ENCODE measurements at places on chromosomes 16 and 17.

GRCh38 chr17:17605083-17605728, 13.7 kb upstream of the PEMT start:
- no peak for DNase-seq

GRCh38 chr17:28811651-28812090, 30.9 kb downstream of the FAM222B start:
- DNase-seq = no peak

DNA sequence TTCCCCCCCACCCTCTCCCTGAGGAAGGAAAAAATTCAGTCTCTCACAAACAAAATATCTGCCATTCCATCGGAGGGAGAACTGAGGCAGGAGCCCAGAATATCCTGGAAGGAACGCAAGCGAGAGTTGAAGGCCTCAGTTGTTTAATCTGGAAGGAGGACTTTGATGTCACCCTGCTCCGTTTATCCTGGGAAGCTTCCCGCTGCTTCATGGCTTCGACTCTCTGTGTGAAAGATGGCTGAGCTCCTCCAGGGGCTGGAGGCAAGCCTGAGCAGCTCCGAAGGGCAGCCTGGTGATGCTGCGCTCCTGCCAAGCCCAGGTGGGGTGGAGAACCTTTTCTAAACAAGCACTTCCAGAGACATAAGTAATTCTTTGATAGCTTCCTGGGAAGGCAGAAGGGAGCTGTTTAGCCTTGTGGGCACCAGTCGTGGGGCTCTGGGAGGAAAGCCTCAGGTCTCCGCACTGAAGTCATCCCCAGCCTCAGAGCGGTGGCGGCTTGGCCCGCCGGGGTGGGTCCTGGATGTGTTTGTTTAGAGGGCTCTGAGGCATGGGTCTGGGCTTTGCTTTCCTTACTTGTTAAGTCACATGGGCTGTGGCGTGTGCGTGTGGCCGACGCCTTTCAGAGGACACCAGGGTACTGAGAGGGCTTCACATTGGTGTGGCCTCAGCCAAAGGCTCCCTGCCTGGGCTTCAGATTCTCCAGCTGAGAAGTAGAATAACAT, 7.9 kb downstream of the NKD1 start:
- DNase-seq = no peak

DNA sequence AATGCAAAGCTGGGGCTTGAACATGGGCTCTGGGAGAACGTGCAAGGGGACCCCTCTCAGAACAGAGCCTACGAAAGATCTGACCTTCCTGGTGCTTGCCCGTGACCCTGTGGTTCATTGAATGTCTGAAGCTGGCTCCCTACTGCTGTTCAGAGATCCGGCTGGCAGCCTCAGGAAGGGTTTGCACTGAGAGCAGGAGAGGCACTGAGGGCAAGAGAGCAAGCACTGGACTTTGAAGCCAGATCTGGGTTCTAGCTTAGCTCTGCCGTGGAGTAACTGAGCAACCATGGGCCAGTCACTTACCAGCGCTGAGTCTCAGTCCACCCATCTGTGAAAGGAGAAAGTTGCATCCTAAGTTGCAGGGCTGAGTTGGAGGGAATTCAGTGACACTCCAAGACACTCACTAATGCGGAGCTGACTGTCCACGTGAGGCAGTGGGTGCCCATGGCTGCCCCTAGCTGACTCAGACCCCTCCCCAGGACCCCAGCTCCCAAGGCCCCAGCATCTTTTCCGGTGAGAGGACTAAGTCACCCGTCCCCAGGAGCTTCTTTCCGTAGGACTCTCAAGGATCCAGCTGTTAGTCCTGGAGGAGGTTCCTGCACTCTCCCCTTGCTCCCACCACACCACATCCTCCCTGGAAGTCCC, 41.3 kb downstream of the BEAN1 start:
- DNase-seq = no peak

- no peak for DNase-seq
Observed at GRCh38 chr16:51766739-51767138, 615.7 kb upstream of the SALL1 start.

GRCh38 chr16:85995541-85996423, 96.8 kb downstream of the IRF8 start:
- DNase-seq = no peak

GRCh38 chr16:57815987-57816745, 13.9 kb upstream of the KIFC3 start:
- peak; percentile 51 for DNase-seq

- DNase-seq = no peak
Observed at GRCh38 chr17:17050346-17051345, 8.4 kb downstream of the MPRIP start.

GRCh38 chr17:71378036-71378435, 742.8 kb upstream of the SOX9 start:
- no peak for DNase-seq

- DNase-seq = no peak
Observed at GRCh38 chr16:88779406-88780141, 5.4 kb downstream of the PIEZO1 start.

DNA sequence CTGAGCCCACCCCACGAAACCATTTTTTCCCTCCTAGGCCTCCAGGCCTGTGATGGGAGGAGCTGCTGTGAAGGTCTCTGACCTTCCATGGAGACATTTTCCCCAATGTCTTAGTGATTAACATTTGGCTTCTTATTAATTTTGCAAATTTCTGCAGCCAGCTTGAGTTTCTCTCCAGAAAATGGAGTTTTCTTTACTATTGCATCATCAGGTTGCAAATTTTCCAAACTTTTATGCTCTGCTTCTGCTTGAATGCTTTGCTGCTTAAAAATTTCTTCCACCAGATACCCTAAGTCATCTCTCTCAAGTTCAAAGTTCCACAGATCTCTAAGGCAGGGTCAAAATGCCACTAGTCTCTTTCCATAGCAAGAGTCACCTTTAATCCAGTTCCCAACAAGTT, 12.9 kb upstream of the MYH4 start:
- DNase-seq = no peak

GRCh38 chr17:40364121-40364861, at the start of gene GJD3:
Gene GJD3 (minus strand): TSS chr17:40364737. CDS start chr17:40363815, 922 bp downstream.
- no peak for DNase-seq

- DNase-seq = no peak
Observed at GRCh38 chr17:51765282-51766135, 393.0 kb downstream of the CA10 start.

DNA sequence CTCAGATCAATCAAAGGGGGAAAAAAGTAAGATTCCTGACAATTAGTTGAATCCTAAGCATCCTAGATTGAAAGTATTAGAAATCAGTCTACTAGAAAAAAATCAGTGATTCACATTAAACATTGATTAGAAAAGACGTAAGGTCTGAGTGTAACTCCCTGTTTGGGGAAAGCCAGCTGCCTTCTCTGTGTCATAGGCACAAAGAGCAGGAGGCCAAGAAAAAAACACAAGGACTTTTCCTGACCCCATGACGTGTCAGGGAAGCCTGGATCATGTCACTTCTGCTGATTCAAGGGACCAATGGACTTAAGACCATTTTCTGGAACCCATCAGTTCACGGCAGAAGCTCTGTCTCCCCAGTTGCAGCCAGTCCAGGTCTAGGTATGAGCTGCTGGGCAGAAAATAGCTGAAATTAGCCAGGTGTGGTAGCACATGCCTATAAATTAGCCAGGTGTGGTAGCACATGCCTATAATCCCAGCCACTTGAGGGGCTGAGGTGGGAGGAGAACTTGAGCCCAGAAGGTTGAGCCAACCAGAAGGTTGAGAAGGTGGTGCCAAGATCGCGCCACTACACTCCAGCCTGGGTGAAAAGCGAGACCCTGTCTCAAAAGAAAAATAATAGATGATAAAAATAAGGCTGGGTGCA, 35.9 kb downstream of the RANBP10 start:
- DNase-seq = no peak

- no peak for DNase-seq
Observed at GRCh38 chr17:42132941-42133340, 10.3 kb downstream of the HSPB9 start.

DNA sequence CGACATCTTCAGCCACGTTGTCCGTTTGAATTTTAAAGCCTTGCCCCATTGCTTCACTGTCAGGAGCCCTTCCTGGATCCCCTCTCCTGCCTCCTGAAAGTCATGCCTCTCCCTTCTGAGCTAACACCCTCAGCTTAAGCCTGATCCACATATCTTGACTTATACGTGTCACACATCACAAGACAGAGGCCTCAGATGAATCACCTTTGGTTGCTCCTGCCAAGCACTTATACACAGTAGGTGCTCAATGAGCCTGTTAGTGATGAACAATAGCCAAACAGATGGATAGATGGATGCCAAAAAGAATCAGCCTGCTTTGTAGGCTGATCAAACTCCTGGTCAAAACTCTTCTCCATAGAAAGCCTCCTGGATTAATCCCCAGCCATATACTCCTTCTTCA, 31.8 kb downstream of the PITPNM3 start:
- no peak for DNase-seq

DNA sequence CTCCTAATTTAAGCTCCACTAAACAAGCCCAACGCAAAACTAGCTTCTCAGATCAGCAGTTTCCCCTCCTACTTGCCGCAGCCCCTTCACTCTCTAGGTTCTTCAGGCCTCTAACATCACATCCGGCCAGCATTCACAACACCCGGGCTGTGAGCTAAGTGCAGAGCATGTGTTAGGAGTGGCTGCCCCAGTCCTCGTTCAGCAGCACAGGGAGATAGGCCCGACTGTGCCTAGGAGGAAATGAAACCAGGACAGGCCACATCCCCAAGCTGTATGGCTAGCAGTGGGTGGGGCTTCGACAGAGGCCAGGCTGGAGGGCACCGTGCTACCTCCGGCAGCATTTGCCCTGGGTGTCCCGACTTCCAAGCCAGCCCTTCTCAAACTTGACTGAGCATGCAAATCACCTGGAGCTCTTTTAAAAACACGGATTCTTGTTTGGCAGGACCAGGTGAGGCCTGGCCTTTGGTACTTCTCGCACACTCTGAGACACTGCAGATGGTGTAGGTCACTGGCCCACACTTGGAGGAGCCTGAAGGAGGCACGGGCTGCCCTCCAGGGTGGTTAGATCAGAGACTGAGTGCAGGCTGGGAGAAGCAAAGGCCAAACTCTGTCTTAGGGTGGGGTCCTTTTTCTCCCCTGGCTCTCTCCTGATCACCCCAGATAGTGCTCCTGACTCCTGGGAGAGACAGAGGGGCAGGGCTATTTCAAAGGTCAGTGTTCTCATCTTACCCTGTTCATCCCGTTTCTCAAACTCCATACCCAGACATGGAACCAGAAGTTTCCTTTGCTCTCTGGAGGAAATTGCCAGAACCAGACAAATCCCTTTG, 202.0 kb downstream of the C16orf78 start:
- DNase-seq = no peak

GRCh38 chr16:3874794-3875692, 5.5 kb downstream of the CREBBP start:
- DNase-seq = no peak

DNA sequence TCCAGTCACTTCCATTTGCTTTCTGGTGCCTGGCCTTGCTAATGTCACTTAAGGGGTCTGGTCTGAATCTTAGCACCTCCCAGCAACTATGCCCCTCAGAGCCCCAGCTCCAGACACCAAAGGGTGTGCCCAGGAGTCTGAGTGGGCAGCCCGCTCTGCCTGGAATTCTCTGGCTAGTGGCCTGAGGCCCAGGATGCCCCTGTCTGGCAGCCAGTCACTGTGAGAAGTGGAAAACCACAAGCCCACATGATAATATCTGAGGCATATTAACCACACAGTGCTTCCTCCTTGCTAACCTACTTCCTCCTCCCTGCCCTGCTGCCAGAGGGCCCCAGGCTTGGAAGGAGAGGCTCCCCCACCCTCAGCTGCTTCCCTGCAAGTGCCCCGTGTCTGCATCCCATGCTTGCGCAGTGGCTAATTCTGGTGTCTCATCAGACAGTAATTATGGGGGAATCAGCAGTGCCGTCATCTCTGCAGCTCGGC, 14.0 kb downstream of the SRCIN1 start:
- DNase-seq = no peak

DNA sequence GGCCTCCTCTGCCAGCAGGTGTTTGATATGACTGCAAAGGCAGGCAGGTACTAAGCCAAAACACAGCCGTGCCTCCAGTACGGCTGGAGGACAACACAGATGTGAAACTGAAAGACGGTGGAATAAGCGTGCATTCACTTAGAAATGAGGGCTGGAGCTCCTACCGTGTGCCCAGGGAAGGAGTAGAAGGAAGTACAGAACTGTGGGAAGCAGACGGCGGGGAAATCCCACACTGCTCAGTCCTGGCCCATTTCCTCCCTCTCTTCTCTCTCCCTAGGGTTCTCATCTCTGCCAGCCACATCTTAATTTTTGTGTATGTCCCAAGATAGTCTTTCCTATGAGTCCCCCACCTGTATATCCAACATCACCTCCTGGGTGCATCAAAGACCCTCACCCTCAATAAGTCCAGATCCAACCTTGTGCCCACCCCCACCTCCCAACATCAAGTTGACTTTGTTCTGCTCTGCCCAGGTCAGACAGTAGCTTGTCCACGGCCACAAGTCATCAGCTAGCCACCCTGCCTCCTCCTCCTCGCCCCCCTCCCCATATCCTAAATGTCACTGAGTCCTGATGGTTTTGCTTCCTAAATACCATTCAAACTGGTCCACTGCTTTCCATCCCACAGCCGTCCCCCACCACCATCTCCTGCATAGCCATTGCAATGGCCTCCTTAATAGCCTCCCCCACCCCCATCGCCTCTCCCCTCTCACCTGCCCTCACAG, 77.1 kb upstream of the RPL38 start:
- no peak for DNase-seq

- no peak for DNase-seq
Observed at GRCh38 chr17:32385121-32385520, 35.2 kb downstream of the ZNF207 start.

DNA sequence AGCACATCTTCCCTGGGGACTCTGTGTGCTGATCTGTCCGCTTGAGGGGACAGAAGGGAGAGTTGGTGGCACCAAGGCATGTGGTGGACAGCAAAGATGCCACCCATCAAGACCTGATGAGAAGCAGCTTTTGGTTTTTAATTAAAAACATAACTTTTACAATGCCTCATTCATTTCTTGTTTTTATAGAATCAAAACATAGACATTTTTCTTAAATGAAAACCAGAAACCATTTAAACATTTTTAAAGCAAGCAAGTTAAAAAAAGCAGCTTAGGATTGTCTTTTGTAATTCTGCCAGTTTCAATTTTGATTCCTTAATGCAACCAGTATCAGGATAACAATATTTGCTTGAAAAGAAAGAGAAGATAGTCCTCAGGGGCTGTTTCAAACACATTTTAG, 123.7 kb upstream of the AXIN2 start:
- no peak for DNase-seq
